Calu3 (cell line): ENCODE measurements at places on chromosomes 11 and 22. TPM values are rescaled to one million over a fixed set of nuclear protein-coding genes. Genes with fewer than 3 reads are reported as not detected.
A peak's percentile ranks its signal among the peaks of the same experiment; 100 is the strongest.

- DNase-seq: no peak
- no peak overlapping the region for H3K4me3 ChIP-seq
- H3K36me3 ChIP-seq: peaks cover 9% of the 10 kb centered on the region
- H3K27ac ChIP-seq: no peak overlapping the region
- H3K4me1 ChIP-seq: no peaks in the 10 kb centered on the region
Measured at GRCh38 chr11:9787981-9788521, 124.2 kb downstream of the SWAP70 start.

GRCh38 chr22:32926600-32926999 lies 125.1 kb downstream of the TIMP3 start:
- H3K4me3 ChIP-seq: no peak overlapping the region
- H3K4me1 ChIP-seq: no peaks in the 10 kb centered on the region
- peaks cover 34% of the 10 kb centered on the region for H3K27me3 ChIP-seq
- no peak overlapping the region for H3K27ac ChIP-seq

DNA sequence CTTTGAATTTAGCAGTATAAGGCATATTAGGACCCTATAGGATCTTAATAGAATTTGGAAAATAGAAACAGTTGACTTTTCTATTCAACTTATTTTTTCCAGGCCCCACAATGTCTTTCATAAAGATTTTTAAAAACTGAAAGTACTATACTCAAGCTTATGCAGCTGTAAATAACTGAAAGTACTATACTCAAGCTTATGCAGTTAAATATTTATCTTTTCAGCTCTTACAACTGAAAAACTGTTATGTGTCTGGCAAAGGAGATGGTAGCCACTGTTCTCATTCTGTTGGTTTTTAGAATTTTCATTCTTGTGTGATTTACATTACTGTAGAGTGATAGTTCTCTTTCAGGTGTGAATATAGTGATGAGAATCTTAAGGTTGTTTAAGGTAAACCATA lies 16.5 kb downstream of the HIPK3 start:
- H3K27ac ChIP-seq: peak overlapping the region; percentile 50
- no peak for DNase-seq
- no peaks in the 10 kb centered on the region for H3K36me3 ChIP-seq
- peaks cover 37% of the 10 kb centered on the region for H3K4me1 ChIP-seq
- no peak overlapping the region for H3K4me3 ChIP-seq

The LMNTD2 gene
- total RNA-seq: 7.2 and 7.8 TPM in 2 replicates
